ENCODE measurements at places on chromosomes 4 and X. TPM values are rescaled to one million over a fixed set of nuclear protein-coding genes. Genes with fewer than 3 reads are reported as not detected.

PCSK1N gene
- polyA plus RNA-seq: 8.7 TPM

FATE1 gene
- polyA plus RNA-seq: not detected

ACSL4 gene
- 25.5 TPM for polyA plus RNA-seq

NMU gene
- polyA plus RNA-seq: 3.4 TPM

EPGN gene
- not detected for polyA plus RNA-seq

TRPC5OS gene
- not detected for polyA plus RNA-seq

ACE2 gene
- polyA plus RNA-seq: 0.45 TPM

GAB3 gene
- polyA plus RNA-seq: not detected

CENPI gene
- 2.4 TPM for polyA plus RNA-seq

MAGEA1 gene
- not detected for polyA plus RNA-seq

PRR32 gene
- polyA plus RNA-seq: not detected

NLRP2B gene
- polyA plus RNA-seq: 0.24 TPM

KDR gene
- polyA plus RNA-seq: 55.6 TPM

GPC4 gene
- 24.8 TPM for polyA plus RNA-seq

PGAM4 gene
- polyA plus RNA-seq: 0.55 TPM

AKAP4 gene
- not detected for polyA plus RNA-seq

SMIM43 gene
- polyA plus RNA-seq: not detected

TEX11 gene
- not detected for polyA plus RNA-seq

NOCT gene
- polyA plus RNA-seq: 2.5 TPM

FGA gene
- polyA plus RNA-seq: 0.31 TPM

PPARGC1A gene
- polyA plus RNA-seq: 28.4 TPM

PHEX gene
- polyA plus RNA-seq: 0.39 TPM

CENPVL1 gene
- 1.2 TPM for polyA plus RNA-seq

STPG2 gene
- polyA plus RNA-seq: 0.20 TPM

TLR10 gene
- polyA plus RNA-seq: 0.06 TPM

DOK7 gene
- 14.4 TPM for polyA plus RNA-seq

NXF2B gene
- not detected for polyA plus RNA-seq

XKRX gene
- polyA plus RNA-seq: 0.89 TPM

NAT8L gene
- polyA plus RNA-seq: 5.5 TPM

HELT gene
- not detected for polyA plus RNA-seq

SORBS2 gene
- 470 TPM for polyA plus RNA-seq

PLAC1 gene
- polyA plus RNA-seq: 2.7 TPM

CXCR3 gene
- not detected for polyA plus RNA-seq

BEX1 gene
- 96.5 TPM for polyA plus RNA-seq

XAGE2 gene
- not detected for polyA plus RNA-seq

ODAM gene
- polyA plus RNA-seq: 64.5 TPM

TEC gene
- polyA plus RNA-seq: 4.0 TPM

KLF8 gene
- 4.3 TPM for polyA plus RNA-seq

AWAT2 gene
- not detected for polyA plus RNA-seq

VCX3A gene
- polyA plus RNA-seq: 0.41 TPM

DCLK2 gene
- polyA plus RNA-seq: 4.3 TPM

PIR gene
- polyA plus RNA-seq: 5.3 TPM

CFAP299 gene
- 0.34 TPM for polyA plus RNA-seq

CISD2 gene
- 101 TPM for polyA plus RNA-seq

UXT gene
- 128 TPM for polyA plus RNA-seq

RHOXF2B gene
- not detected for polyA plus RNA-seq

ZXDA gene
- 2.5 TPM for polyA plus RNA-seq

GALNTL6 gene
- not detected for polyA plus RNA-seq

ARAP2 gene
- 0.70 TPM for polyA plus RNA-seq

SLC26A1 gene
- 2.8 TPM for polyA plus RNA-seq

GPRASP1 gene
- polyA plus RNA-seq: 4.2 TPM

ADH5 gene
- polyA plus RNA-seq: 199 TPM

CHST7 gene
- 5.6 TPM for polyA plus RNA-seq

TGIF2LX gene
- polyA plus RNA-seq: not detected

All from cardiac muscle cell (in vitro differentiated cells and primary cell).